ENCODE measurements at places on chromosomes 5 and 9.

- no peak for DNase-seq
These were observed 522.4 kb upstream of the TLE4 start for GRCh38 chr9:79049371-79049770.

DNA sequence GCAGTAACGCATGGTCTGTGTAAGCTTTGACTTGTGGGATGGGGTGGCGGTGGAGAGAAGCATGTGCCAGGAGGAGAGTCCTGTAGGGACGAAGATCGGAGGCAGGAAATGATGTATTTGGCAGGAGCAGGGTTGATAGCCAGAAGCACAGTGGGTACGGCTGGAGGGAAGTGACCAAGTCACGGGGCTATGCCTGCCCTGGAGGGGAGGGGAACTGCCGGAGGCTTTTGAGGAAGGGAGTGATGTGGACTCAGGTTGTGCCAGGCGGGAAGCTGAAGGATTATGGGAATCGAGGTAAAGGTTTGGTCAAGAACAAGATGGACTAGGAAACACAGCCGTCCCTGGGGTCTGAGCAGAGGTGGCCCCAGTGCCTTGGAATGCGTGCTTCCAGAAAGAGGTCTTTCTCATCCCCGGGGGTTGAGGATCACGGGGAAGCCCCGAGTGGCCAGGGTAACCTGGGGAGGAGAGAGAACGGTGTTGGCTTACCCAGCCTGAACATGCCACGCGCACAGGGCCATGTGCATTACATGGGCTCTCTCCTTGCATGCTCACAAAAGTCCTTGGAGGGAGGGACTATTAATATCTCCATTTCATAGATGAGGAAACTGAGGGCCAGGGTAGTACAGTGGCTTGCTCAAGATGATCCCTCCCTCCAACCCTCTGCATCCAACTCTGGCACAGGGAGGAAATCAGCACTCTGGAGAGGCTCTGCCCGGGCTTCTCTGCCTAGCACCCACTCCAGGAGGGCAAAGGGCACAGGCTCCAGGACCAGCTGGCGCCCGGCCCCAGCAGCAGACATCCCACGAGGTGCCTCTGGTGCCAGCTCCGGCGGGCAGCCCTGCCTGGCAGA, 253.8 kb downstream of the PBX3 start:
- DNase-seq, result no peak

DNA sequence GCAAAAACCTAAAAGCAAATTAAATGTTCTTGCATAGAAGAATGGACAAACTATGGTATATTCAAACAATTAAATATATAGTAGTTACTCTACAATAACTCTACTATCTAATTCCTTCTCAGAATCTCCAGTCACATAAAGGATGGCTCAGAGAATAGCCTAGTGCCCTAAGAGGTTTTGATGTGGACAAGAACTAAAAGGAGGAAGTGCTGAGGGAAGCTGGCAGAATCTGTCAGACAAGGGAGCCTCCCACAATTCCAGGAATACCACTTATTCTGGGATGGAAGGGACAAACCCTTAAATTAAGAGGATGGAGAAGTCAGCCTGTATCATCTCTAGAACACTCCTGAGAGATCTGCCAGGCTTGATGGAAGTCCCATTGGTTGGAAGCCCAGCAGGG, 30.4 kb downstream of the TNFSF8 start:
- no peak for DNase-seq

DNA sequence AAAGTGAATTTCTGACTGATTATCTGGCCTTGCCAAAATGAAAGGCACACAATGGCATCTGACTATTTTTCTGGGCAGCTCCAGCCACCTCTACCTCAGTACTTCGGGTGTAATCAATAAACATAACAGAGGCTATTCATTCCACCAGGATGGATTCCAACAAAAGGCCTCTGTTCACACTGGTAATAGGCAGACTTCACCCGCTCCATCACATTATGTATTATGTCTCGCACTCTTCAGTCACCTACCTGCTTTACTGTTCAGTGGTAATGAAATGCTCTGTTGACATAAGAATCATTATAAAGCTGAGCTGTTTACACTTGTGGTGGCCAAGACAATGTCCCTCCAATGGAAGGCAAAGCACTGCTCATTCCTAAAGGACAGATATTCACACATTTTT, 1333.7 kb upstream of the WWC1 start:
- no peak for DNase-seq

- no peak for DNase-seq
These were observed 31.0 kb upstream of the ZFR start for GRCh38 chr5:32475334-32476097.

DNA sequence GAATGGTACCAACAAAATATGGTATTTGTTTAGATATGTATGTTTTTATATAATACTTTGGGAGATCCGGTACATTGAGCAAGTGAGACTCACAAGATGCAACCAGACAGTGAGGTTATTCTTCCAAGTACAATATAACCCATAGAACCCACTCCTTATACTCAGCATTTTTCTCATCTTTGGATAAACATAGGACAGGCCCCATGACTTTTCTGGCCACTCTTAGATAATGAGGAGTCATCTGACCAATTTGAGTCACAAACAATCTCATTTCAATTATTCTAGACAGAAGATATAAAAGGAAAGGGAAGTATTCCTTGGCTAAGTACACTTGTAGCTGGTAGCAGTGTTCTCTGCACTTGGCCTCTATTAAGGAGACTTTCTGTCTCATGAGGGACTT, 150.2 kb downstream of the SGCD start:
- DNase-seq, result no peak

DNA sequence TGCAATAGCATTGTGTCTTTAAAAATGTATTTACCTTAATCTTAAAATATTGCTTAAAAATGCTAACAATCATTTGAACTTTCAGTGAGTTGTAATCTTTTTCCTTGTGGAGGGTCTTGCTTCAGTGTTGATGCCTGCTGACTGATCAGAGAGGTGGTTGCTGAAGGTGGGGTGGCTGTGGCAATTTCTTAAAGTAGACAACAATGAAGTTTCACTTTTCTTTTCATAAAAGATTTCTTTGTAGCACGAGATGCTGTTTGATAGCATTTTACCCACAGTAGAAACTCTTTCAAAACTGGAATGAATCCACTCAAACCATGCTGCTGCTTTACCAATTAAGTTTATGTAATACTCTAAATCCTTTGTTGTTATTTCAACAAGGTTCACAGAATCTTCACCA, 50.8 kb downstream of the NR3C1 start:
- DNase-seq, result no peak

DNA sequence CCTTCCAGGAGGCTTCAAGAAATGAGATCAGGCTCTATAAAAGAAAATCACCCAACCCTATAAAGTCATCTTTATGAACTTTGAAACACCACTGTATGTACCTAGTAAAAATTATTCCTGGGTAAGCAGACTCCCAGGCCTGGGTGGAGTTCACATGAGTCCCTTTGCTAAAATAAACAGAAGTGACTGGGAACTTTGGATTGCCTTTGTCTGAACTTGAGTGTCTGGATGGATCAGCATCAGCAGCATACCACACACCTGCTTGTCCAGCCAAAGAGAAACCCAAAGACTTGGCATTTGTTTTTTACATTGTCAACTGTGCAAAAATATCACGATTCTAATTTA, 79.6 kb upstream of the CDKN2B start:
- DNase-seq, result no peak

DNA sequence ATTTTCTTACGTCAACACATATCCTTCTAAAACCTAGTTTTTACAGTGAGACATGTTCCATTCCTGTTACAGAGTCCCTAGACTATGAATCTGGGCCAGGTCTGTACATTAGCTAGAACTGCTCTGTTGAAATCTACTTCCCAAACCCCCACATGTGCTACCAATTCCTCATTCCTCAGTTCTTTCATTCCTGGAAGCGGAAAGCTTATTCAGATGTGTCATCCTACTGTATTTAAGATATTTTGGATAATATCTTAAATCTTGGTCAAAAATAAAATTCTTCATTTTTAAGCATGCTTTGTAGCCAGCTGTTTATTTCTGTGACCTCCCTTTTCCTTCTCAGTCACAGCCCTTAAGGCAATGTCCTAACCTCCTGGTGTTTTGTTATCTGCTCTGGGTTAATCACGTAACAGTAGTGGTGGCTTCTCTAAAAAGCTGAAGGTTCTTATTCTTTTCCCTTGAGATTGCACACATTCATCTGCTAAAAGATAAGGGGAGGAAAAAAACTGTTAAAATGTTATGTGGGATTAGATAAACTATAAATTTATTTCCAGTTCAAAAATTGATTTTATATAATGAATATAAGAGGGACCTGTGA, 35.6 kb downstream of the GLRX start:
- no peak for DNase-seq

DNA sequence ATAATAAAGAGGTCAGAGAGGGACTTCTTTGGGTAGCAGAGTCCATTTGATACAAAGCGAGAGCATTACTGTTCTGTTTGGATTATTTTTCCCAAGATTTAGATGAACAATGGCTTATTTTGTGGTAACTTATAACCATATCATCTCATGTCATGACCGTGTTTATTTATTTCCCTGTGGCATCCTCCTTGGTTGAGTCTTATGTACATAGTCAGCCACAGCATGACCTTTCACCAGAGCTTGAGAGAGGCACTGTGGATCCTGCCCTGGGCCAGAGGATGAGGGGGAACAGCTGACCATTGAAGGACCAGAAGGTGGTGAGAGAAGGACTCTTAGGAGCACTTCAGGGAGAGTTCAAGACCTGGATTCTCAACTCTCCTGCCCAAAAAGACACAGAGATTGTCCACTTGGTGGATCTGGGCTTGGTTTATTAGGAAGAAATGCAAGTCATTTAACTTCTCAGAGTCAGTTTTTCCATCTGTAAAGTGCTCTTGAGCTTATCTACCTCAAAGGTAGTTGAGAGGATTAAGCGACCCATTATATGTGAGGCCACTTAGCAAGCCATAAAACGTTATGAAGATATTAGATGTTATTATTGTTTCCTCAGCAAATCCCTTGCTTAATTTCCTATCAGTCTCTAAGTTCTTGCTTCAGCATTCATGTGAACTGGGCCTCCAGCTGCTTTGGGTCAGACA, 51.4 kb downstream of the PPIC start:
- no peak for DNase-seq

DNA sequence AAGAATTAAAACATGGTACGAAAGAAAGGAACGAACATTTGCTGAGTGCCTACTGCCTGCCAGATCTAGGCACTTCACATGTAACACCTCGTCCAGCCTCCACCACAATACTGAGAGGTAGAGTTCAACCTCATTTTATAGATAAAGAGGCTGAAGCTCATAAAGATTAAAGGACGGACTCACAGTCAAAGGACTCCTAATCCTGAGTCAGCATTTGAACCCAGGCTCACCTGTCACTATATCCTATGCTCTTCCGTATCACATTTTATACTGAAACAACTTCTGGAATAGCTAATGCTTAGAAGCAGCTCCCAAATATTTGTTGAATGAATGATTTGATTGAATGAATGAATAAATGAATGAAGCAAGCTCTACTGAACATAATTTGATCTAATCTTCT, 22.5 kb downstream of the PDCD1LG2 start:
- no peak for DNase-seq

DNA sequence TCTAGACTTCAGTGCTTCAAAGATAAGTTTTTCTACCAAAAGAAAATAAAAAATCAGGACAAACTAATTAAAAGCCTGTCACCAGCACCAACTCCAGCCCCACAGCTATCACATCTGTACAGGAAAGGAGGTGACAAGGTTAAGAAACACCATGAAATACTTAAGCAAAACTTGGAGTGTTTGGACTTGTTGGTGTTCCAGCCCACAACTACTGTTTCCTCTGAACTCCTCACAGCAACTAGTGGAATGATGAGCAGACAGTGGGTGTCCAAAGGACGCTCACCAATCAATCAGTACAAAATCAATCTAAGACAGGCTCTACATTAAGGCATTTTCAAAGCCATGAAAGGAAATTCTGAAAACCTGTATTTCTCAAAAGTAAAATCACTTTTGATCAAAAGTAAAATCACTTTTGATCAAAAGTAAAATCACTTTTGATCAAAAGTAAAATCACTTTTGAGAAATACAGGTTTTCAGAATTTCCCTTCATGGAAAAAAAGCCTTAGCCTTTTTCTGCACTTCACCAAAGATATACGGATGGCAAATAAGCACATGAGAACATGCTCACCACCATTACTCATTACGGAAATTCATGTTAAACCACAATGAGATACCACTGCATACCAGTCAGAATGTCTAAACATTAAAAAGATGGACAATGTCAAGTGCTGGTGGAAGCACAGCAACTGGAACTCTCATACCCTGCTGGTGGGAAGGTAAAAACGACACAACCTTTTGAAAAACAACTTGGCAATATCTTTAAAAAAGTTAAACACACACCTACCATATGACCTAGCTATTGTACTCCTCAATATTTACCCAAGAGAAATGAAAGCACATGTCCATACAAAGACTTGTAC, 79.7 kb downstream of the MED27 start:
- no peak for DNase-seq

DNA sequence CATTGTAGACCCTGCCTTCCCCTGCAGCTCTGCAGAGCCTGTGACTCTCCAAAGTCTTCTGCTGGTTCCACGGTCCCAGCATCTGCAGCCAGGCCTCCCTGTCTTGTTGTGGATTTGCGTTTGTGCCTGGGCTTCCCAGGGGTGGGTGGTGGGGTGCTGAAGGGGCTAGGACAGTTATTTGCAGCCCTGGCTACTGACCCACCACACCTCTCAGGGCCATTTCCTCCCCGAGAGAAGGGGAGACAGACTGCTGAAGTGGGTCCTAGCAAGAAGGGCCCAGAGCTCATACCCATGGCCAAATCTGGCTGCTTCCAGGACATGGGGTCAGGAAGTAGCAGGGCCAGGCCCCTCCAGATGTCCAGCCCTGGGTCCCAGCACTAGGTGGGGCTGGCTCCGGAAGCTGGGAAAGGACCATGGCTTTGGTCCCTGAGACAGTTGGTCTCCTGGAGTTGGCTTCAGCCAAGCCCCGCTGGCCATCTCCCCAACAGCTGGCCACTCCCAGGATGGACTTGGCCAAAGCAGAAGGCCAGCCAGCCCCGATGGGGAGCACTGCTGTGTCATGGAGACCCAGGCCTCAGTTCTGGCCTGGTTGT, 26.3 kb downstream of the GSN start:
- DNase-seq, result no peak

DNA sequence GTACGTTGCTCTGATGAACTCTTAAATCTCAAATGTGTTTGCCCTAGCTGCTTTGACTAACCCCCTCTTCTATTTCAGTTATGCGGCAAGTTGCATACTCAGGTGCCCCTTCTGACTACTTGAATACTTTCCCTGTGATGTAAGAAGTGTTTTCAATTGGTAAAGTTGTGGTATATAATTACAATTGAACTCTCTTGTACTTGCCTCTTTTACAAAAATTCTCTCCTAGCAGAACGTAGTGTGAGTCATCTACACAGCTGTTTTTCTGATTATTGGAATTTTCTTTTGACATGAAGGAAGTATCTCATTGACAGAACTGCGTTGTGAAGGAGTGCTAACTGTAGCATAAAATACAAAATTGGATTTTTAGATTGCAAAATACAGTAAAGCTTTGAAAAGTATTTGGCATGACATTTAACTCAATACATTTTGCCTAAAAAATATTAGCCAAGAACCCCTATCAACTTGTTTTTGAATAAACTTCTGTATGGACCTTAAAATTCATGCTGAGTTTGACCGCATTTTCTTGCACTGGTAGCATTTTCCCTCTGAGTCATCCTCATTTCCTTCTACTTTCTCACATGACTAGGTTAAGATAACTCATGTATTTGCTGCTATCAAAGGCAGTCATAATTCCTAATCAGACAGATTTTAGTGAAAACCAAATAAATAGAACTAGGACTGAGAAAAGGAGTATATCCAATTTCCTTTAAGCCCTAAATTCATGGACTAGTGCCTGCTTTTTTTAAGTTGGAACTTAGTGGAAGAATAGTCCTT, 6.3 kb downstream of the CRHBP start:
- no peak for DNase-seq

- no peak for DNase-seq
These were observed 661.6 kb upstream of the C9orf72 start for GRCh38 chr9:28234894-28235277.

Data from activated T-helper 1 cell treated with Interleukin-2 at 50 U/mL for 16 hours (primary cell).